CD4-positive, alpha-beta memory T cell (primary cell): ENCODE measurements at places on chromosomes 3 and 15. TPM values are rescaled to one million over a fixed set of nuclear protein-coding genes. Genes with fewer than 3 reads are reported as not detected.
A peak's percentile ranks its signal among the peaks of the same experiment; 100 is the strongest.

The ZNF860 gene
- total RNA-seq: not detected

DNA sequence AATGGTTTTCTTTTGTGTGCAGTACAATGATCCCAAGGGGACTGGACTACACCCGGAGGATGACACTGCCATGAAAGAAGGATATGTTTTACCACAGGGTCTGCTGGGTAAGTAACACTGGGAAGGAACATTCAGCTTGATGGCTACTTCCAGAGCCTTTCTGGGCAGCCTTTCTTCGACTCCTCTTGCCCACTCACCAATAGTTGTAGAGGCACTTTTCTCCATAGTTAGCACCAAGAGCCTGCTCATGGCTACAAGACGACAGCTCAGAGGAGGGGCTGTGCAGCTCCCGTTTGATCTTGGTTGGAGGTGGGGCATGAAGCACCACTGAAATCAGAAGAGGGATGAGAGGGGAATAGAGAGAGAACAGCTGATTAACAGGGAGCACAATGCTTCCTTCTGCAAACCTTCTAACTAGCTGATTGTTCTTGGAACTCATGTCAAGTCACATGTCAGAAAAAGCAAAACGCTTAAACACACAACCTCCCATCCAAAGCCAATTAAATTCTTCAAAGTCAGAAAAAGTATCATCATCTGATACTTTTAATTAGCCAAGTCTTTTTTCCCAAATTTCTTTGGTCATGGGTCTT lies 27.9 kb downstream of the ETV5 start:
- DNase-seq: no peak

DNA sequence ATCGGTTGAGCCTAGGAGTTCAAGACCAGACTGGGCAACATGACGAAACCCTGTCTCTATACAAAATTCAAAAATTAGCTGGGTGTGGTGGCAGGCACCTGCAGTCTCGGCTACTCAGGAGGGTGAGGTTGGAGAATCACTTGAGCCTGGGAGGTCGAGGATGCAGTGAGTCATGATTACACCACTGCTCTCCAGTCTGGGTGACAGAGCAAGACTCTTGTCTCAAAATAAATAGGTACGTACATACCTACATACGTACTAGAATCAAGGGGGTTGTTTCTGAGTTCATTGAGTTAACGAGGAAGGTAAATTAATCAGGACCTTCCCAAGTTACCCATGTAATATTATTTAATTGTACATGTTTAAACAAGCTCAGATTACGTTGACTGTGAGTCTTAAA lies 97.5 kb downstream of the CHL1 start:
- DNase-seq: no peak

The ADGRG7 gene
- not detected for total RNA-seq

DNA sequence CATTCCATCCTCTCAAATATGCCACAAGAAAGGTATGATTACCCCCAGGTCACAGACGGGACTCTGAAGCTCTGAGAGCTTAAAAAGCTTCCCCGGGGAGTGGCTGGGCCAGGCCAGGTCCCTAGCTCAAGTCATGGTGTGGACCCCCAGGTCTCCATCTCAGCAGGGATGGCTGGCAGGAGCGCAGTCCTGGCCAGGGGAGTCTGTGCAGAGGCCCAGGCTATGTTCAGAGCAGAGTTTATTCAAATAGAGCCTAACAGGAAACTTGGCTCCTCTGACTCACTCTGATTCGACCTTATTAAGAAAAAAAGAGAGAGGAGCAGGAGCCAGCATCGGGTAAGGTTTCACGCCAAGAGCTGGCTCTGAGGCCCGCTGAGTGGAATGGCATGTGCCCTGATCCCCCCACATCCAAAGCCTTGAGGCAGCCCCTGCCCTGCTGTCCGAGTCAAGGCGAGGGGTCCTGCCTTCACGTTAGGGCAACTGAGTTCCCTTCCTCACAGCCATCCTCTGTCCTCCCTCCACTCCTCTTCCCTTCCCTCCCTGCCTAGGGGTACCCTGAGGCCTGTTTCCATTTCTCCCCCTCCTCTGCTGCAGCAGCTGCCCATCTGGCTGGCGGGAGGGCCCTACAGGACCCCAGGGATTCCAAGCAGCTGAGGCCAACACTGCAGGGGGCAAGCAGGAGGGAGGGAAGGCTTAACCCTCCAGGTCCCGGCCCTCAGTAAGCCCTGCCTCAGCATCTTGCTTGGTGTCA lies 1.9 kb upstream of the LOXL1 start:
- DNase-seq: no peak

DNA sequence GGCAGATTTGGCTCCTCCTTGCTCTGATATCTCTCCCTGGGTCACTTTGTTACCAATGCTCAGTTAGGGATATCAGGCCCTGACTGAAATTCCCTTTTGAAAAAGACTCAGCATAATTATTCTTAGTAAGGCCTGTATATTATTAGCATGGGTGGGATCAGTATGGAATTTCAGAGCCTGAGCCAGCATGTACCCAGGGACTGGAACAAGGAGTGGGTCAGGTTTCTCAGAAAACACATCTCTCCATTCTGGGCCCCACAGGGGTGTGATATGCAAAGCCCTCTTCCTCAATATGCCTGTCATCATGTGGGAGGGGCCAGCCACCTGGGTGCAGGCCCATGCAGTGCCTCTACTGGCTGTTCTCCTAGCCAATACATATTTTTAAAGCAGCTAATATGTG lies 423.2 kb downstream of the EPHB1 start:
- no peak for DNase-seq

The APBA2 gene
- total RNA-seq: 57.3 TPM

DNA sequence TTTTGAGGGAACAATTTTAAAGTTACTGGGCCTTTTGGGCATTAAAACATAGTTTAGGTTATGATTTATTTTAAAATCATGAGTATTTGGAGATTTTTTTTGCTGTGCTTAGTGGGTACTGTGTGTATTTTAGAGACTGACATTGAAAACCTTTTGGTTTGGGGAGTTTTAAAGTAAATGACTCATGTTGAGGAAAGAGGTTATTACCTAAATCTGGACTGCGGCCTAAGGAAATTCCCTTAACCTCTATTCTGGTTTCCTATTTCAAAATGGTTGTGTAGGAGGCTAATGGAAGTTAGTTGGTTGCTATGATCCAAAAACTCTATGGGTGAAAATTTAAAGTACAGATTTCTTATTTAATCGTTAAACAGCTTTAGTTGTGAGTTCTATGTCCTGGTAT lies 57.3 kb upstream of the DPH6 start:
- no peak for DNase-seq

DNA sequence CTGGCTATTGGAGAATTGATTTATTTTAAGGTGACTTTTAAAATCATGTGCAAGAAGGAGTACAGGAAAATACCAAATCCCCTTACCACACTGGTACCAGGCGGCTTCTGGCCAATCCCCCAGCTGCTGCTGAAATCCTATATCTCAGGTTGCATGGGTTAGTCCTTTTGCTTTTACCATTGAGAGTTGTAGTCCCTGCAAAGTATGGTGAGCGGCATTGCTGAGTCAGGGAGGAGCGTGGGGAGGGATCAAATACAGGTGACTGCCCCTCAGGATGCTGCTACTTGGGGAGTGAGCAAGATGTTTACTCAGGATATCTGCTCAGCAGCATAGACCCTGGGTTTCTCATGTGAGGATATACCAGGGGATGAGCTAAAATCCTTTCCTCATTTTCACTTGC lies 131.9 kb upstream of the STAC start:
- no peak for DNase-seq

- DNase-seq: no peak
Observed at GRCh38 chr3:120802916-120803315, 60.4 kb downstream of the GTF2E1 start.

DNA sequence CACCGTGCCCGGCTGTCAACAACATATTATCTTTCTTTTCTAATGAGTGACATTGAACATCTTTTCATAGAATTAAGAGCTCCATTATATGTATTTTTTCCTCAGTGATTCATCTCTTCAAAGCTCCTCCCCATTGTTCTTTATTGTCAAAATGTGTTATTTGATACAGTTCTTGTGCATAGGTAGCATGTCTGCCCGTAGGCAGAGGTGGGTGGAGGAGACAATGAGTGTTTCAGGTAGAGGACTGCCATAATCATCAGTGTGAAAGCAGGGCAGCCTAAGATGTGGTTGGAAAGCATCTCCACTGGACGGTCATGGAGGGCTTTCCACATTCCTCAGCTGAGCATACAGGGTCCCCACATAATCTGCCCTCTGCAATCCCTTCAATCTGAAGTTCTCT lies 452.0 kb upstream of the MCTP2 start:
- no peak for DNase-seq

The ITGA11 gene
- not detected for total RNA-seq

DNA sequence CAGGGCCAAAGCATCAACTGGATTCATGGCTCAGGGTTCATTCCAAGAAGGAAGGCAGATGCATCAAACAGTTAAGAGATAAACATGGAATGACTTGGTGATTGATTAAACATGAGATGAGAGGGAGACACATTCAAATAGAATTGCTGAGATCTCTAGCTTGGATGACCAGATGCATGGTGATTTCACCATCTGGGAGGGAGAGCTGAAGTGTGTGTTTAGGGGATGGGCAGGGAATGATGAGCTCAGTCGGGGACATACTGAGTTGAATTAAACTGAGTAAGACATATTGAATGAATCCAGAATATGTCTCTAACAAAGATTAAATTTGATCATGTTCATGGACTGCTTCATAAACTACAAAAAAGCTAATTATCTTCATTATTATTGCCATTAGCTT lies 35.5 kb downstream of the CADPS start:
- no peak for DNase-seq

GRCh38 chr3:184727357-184728009 lies 15.6 kb upstream of the MAGEF1 start:
- DNase-seq: peak; percentile 39

DNA sequence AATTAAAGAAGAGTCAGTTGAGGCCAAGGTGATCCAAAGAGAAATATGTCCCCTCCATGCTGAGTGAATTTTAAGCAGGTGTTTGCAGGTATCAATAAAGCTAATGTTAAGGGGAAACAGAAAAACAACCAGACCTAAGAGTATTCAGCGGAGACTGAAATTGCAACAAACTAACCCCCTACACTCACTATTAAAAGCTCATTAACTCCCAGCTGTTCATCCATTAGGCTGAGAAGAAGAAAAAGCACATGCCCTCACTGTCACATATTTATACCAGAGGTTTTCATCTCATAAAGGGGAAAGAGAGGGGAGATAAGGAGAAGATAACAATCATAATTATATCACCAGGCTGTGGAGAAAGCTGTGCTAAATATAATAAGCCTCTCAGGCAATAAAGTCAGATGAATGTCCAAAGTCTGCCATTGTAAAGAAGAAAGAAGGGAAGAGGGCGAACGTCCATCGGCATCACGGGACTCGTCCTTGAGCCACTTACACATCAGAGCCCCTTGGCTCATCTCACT lies 145.2 kb downstream of the TAFA4 start:
- DNase-seq: no peak

- DNase-seq: no peak
Observed at GRCh38 chr15:46703020-46703861, 1014.1 kb upstream of the SEMA6D start.

GRCh38 chr3:172201870-172202236 lies 162.5 kb downstream of the FNDC3B start:
- DNase-seq: no peak

The HESX1 gene
- not detected for total RNA-seq

- no peak for DNase-seq
Observed at GRCh38 chr3:12815719-12816118, 19.2 kb downstream of the CAND2 start.

DNA sequence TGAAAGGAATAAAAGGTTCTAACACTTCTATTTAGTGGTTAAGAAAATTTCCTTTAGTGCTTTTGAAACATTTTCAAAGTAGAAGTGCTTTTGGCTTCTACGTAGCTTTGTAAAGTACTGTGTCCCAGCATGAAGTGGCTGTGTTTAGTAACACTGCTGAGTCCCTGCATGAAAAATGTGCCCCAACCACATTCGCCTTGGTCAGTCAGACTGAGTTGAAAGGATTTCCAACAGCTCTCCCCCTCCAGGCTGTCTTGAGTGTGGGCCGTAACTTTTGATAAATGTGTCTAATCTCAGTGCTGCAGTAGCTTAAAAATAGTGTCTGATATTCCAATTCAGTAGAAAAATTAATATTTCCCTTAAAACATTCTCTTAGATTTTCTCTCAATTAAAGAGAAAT lies 115.0 kb downstream of the NR1D2 start:
- DNase-seq: no peak

The EHHADH gene
- total RNA-seq: 1.6 TPM

The EBLN2 gene
- 12.6 TPM for total RNA-seq

The POU1F1 gene
- not detected for total RNA-seq

The BOC gene
- total RNA-seq: not detected

The DCLK3 gene
- not detected for total RNA-seq

The PDHB gene
- 55.0 TPM for total RNA-seq

The UROC1 gene
- not detected for total RNA-seq

GRCh38 chr15:70741677-70742293 lies 21.6 kb downstream of the UACA start:
- no peak for DNase-seq

The GPR15 gene
- 32.0 TPM for total RNA-seq
